ENCODE measurements at places on chromosomes 4 and X. TPM values are rescaled to one million over a fixed set of nuclear protein-coding genes. Genes with fewer than 3 reads are reported as not detected.
A peak's percentile ranks its signal among the peaks of the same experiment; 100 is the strongest.

GRCh38 chr4:151417766-151418376, 8.9 kb downstream of the FHIP1A start:
- DNase-seq, result no peak

GRCh38 chr4:6470502-6471306, 1.7 kb downstream of the PPP2R2C start:
- peak; percentile 44 for DNase-seq

DNA sequence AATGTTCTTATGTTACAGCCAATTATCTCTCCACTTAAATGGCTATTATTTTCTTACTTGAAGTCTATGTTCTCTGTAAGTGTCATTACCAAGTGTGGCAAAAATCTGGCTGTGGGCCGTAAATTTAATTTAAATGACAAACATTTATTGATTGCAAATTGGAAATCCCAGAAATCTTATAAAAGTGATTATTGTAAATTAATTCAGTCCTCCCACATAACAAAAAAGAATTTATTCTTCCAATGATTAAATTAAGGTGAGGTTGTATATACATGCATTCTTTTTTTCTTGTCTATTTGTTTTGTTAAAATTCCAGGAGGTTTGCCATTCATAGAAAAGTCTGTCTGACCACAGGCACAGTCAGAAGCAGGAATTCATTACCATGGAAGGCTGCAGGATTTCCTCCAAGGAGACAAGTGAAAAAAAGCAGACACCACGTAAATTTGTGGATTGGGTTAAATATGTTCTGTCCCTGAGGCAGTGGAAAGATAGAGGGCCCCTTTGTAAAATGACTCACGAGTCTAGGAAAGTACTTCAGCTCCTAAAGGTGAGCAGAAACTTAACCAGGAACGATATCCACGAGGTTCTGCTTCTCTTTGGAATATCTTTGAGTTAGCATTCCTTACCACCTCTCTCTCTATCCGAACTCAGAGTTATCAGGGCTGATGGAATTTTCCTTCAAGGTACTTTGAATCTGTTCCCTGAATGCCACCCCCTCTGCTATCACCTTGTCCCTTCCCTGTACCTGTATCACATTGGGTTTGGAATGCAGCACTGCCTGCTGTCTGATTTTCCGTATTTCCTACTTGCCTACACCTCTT, 10.7 kb downstream of the PPARGC1A start:
- no peak for DNase-seq

- DNase-seq, result no peak
Measured at GRCh38 chr4:825063-825970, 612 bp downstream of the CPLX1 start.

GRCh38 chr4:139488442-139488841, 34.5 kb downstream of the RAB33B start:
- DNase-seq, result no peak

DNA sequence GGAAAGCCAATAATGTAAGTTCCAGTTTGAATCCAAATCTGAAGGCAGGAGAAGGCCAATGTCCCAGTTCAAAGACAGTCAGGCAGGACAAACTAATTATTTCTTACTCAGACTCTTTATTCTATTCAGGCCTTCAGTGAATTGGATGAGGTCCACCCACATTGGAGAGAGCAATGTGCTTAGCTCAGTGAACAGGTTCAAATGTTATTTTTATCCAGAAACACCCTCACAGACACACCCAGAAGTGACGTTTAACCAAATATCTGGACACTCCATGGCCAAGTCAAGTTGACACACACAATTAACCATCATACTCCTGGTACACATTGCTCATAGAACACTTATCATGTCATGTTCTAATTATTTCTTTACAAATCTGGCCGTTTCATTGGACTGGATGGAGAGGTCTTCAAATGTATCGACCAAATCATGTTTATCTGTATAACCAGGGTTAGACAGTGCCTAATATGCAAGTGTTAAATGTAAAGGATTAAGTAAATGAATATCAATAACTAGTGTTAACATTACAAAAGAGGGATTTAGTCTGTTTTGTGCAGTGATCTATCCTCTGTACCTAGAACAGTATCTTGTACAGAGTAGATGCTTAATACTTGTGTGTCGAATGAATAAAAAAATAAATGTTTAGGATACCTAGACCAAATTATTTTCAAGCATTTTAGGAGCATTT, 27.1 kb upstream of the XK start:
- no peak for DNase-seq

DNA sequence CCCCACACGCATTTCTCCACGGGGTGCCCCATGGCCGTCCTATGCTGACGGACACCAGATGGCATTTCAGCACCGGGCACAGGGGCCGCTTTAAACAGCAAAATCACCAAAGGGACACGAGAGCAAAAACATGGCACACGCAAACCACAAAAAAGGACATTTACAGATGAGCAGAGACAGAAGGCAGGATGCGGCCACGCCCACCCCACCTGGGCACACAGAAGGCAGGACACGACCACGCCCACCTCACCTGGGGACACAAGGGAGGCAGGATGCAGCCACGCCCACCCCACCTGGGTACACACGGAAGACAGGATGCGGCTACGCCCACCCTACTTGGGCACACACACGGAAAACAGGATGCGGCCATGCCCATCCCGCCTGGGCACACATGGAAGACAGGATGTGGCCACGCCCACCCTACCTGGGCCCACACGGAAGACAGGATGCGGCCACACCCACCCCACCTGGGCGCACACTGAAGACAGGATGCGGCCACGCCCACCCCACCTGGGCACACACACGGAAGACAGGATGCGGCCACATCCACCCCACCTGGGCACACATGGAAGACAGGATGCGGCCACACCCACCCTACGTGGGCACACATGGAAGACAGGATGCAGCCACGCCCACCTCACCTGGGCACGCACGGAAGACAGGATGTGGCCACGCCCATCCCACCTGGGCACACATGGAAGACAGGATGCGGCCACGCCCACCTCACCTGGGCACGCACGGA, 69.1 kb downstream of the FAM53A start:
- no peak for DNase-seq

GRCh38 chr4:4492161-4492847, 49.5 kb downstream of the STX18 start:
- DNase-seq, result no peak

DNA sequence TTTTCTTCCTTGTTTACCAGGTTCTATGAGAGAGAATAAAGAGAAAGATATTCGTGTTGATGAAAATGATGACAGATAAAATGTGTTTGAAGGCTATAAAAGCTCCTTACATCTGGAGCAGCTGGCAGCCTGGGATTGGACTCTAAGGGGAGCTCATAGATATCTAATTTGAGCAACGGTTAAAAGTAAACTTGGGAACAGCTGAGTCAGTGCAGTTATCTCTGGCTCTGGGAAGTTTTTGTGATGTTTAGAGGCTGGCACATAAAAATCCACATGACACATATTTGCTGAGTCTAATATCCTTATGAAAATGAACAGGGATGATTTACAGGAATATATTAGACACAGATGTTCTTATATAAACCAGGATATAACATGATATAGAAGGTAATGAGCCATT, 331.8 kb upstream of the TENM3 start:
- DNase-seq, result no peak

DNA sequence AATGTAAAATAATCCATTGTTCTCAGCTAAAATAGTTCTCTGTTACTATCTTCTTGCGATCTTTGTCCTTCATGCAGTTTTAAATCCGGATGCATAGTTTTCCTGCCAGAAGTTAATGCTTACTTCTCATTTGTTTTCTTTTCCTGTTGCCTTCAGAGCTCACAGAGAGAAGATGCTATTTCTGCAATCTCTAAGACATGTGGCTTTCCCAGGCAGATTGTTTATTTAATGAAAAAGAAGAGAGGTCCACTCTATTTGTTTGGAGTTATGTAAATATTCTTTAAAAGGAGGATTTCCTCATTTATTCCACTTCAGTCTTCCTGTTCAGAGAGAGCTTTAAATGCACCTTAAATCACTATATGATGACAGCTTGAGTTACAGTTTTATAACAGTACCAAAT, 39.3 kb upstream of the HPGD start:
- DNase-seq, result no peak

DNA sequence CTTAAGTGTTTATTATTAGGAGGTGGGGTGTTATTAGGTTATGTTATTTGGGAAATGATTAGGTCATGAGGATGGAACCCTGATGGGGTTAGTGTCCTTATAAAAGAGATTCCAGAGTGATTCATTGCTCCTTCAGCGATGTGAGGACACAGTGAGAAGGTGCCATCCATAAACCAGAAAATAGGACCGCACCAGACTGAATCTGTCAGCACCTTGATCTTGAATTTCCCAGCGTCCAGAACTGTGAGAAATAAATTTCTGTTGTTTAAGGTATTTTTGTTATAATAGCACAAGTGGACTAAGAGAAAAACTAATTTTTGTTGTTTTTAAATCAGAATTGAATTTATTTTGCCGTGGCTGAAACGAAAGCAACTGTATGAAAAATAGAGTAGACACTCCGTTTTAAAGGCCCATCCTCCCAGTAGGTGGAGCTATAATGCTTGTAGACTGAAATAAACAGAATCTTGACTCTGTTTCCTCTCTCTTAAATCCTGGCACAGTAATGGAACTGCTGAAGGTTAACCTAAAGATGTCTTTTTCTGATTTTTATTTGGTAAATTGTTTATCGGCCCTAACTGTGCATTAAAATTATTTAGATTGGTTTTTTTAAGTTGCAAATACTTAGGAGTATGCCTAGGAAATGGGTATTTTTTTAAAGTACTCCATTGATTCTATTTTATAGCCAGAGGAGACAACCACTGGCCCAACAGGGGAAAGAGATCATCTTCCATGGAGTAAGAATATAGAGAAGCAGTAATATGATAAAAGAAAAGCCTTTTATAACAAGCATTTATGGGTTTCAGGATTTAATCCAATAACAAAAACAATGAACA, 133.2 kb upstream of the ADAMTS3 start:
- DNase-seq, result no peak

GRCh38 chr4:23001478-23001877, 308.7 kb downstream of the GBA3 start:
- DNase-seq, result no peak

- DNase-seq, result no peak
Measured at GRCh38 chrX:18394477-18394876, 30.9 kb upstream of the CDKL5 start.

DNA sequence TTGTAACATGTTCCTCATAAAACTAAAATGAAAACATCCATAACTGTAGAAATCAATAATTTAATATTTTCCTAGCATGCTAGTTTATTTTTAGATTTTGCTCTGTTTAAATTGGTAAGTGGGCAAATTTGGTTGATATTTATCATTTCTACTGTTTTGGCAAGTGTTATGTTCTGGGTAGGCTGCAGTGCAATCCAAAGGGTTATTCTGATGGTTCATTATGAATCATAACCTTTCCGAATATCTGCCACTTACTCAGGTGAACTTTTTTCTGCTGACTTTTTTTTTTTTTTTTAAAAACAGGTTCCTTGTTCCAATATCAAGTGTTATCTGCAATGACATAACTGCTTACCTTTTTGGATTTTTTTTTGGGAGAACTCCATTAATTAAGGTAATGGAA, 52.0 kb downstream of the CDS1 start:
- no peak for DNase-seq

DNA sequence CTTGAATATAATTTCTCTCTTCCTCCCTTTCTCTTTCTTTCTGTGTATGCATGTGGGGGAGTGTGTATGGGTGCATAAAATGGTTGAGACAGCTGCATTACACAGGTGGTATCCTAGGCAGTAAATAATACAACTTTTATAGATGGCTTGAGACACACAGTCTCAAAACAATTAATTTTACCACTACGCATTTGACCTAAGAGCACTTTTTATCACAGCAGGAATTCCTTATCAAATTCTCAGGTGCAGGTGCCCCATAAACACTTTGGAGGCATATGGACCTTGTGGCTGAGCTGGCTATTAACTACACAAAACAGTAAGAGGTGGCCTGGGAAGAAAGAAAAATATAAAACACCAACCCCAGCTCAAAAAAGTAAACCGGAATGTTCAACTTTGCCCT, 91.3 kb downstream of the RASGEF1B start:
- DNase-seq, result no peak

DNA sequence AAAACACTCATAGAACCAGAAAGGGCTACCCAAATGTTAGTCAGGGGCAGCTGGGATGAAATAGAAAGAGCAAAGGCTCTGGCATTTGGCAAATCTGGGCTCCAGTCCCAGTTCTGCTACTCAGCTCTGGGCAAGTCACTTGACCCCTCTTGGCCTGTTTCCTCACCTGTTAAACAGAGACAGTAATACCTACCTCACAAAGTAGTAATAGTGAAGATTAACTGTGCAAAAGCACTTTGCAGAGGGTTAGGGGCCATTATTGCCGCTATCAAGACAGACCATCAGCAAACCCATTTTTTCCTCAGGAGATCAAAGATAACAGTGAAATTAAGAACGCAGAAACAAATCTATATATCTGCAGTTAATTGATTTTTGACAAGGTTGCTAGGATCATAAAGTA, 20.6 kb downstream of the ZBTB33 start:
- DNase-seq, result no peak

- no peak for DNase-seq
Measured at GRCh38 chr4:26238778-26239679, 81.8 kb upstream of the RBPJ start.

- DNase-seq, result no peak
Measured at GRCh38 chrX:145405012-145405411, 157.7 kb downstream of the SPANXN1 start.

DNA sequence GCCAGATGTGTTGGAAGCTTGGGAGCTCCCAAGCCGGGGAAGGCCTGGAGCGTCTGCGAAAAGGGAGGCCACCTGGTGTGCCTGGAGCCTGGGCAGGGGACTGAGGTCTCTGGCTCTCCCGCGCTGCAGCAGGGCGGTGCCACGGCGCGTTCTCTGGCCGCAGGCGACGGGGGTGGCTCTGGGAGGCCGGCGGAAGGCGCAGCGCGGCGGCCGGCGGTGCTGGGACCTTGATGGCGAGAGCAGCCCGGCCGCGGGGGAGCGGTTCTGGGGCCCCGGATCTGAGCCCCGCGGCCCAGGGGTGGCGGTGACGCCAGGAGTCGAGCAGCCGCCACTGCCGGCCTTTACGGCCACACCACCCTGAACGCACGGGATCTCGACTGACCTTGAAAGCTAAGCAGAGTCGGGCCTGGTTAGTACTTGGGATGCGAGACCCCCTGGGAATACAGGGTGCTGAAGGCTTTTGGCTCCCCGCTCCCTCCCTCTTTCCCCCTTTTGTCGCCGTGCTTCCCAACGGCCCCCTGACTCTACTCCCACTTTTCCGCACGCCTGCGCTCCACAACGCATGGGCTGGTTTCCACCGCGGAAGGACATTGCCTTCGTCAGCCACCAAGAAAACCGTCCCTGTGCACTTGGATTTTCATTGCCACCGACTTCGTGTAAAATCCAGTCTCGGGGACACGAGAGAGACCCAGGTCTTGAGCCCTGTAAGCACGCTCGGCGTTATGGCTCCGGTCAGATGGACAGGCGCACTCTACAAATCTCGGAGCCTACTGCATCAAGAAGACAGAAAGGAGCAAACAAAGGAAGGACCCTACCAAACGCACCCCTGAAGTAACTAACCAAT, 9.5 kb downstream of the FRG2 start:
- peak; percentile 31 for DNase-seq

CENPVL1 gene
- total RNA-seq, result 2.8 TPM

HADH gene
- 44.4 TPM for total RNA-seq

MAGEB17 gene
- total RNA-seq, result 0.74 TPM

REST gene
- 98.1 TPM for total RNA-seq

CHM gene
- total RNA-seq, result 23.9 TPM

Data from H9 (cell line).